GM06990 (cell line): ENCODE measurements at places on chromosomes 13 and 19.

- DNase-seq: no peak
Observed at GRCh38 chr13:70394031-70394548, 285.8 kb upstream of the KLHL1 start.

DNA sequence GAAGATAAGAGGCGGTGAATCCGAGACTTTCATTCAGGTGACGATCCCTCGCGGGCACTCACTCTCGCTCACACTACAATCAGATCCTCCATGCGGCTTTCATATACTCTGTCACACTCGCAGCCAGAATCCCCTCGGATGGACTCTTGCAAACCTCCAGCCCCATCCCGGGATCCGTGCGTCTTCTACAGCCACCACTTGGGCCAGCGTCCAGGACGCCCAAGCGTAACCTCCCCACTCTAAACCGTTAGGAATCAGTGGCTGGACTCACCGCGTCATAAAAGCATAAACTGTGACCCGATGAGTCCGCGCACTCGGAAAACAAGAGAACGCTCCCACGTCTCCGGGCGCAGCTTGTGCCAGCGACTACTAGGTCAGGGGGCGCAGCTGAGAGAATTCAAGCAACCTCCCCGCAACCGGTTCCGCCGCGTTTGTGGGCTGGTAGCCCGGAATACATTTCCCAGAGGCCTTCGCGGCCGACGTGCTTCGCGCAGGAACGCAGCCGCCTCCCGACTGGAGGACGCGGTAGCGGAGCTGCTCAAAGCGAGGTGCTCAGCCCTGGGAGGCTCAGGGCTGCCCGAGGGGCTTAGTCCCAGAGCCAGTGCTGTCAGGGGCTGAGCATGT lies 27.6 kb downstream of the ZNF607 start:
- DNase-seq: peak; percentile 66

DNA sequence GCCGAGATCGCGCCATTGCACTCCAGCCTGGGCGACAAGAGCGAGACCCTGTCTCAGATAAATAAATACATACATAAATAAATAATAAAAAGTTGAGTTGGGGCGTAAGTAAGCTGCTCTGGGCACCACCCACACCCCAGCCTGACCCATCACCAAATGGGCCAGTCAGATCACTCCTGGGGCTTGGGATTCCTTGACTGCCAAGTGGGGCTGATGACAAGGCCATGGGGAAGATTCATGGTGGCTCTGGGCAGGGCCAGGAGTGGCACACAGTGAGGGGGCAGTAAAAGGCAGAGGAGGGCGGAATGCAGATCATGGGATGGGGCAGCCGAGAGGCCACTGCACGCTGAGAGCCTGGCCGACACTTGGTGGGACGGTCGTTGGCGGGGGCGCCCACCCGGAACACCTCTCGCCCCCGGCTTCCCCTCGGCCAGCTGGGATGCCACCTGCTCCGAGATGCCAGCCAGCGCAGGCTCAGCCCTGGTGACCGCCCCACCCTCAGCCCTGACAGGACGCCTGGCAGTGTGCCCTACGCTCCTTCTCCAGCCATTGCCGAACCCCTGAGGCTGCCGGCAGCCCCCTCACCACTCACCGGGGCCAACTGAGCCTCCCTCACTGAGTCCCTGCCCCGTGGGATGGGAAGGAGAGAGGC lies 10.9 kb downstream of the ZNF653 start:
- DNase-seq: no peak

DNA sequence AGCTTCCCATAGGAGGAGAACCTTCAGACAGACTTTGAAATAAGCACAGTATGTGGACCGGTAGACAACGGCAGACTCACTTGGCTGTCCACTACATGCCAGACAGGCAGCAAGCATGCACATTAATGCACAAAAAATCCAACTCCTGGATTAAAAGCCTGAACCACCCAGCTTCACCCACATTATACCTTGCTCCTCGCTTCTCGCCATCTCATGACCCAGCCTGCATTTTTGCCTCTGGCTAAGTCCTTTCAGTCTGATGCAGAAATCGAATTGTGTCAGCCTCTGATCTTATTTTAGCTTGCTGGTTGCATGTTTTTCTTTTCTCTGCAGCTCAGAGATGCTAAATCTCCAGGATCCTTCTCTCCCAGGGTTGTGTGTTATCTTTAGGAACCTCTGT lies 358.7 kb downstream of the RFC3 start:
- DNase-seq: no peak

DNA sequence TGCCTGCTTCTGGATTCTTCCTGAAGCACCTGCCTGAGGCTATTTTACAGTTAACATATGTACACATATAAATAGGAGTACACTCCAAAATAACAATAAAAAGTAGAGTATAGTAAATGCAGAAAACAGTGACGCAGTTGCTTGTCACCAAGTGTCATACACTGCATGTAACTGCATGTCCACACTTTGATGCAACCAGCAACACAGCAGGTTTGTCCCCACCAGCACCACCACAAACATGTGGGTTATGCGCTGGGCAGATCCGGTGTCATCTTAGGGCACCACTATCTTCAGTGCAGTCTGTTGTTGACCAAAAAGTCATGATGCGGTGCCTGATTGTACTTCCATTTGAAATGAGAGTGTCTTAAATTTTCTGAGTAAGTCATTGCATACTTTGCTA lies 51.3 kb downstream of the COL4A2 start:
- DNase-seq: no peak

DNA sequence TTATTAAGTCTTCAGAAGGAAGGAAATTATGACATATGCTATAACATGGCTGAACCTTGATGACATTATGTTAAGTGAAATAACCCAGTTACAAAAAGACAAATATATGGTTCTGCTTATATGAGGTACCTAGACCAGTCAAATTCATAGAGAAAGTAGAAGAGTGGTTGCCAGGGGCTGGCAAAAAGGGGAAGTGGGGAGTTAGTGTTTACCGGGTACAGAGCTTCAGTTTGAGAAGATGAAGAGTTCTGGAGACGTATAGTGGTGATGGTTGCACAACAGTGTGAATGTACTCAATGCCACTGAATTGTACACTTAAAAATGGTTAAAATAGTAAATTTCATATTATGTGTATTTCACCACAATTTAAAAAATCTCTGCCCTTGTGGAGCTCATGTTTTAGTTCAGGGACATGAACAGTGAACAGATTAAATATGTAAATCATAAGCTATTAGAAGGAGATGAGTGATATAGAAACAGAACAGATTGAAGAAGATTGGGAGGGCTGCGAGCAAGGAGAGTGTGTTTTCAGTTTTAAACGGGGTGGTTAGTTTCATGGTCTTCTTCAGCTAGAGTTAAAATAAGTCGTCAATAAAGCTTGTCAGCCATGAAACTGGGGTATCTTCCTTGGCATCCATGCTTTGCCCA lies 355.2 kb downstream of the KCNRG start:
- peak; percentile 17 for DNase-seq

DNA sequence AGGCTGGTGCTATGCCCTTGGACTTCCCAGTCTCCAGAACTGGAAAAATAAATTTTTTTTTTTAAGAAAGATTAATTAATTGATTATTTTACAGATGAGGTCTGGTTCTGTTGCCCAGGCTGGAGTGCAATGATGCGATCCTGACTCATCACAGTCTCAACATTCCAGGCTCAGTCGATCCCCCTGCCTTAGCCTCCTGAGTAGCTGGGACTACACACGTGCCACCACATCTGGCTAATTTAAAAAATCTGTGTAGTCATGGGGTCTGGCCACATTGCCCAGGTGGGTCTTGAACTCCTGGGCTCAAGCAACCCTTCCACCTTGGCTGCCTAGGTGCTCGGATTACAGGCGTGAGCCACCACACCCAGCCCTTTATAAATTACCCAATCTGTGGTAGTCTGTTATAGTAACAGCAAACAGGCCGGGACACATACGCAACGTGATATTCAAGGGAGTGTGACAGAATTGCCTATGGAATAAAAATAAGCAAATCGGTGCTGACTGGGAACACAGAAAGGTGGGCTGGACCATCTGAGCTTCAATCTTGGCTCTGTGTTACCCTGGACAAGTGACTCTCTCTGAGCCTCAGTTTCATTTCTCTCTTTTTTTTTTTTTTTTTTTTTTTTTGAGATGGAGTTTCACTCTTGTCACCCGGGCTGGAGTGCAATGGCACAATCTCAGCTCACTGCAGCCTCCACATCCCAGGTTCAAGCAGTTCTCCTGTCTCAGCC lies 42.8 kb downstream of the PIN1 start:
- DNase-seq: no peak

- no peak for DNase-seq
Observed at GRCh38 chr19:56097306-56097705, 23.8 kb downstream of the ZNF787 start.

DNA sequence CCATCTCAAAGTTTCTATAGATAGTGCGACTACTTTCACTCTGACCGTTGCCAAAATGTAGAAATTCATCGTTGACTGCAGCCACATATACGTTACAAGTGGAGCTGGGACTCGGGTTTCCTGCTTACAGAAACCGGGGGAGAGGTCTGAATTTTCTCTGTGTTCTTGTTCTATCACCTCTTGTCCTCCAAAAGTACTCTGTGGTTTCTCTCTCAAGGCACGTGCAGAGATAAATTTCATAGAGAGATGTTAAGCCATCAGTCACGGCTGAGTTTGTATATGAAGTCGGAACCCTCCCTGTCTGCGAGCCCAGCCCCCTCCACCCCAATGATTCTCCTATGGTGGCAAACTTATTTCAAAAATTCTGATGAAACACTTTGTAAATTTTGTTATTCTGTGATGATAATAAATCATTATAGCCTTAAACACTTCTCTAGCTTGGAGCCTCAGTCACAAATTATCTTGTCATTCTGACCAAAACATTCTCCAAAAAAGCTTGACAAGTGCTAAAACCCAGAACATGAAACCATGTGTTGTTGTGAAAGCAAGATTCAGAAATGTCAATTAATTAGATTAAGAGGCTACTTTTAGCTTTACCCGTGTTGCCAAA lies 87.5 kb downstream of the TSHZ3 start:
- DNase-seq: no peak

- peak; percentile 47 for DNase-seq
Observed at GRCh38 chr13:27960362-27961226, 8.5 kb downstream of the CDX2 start.

DNA sequence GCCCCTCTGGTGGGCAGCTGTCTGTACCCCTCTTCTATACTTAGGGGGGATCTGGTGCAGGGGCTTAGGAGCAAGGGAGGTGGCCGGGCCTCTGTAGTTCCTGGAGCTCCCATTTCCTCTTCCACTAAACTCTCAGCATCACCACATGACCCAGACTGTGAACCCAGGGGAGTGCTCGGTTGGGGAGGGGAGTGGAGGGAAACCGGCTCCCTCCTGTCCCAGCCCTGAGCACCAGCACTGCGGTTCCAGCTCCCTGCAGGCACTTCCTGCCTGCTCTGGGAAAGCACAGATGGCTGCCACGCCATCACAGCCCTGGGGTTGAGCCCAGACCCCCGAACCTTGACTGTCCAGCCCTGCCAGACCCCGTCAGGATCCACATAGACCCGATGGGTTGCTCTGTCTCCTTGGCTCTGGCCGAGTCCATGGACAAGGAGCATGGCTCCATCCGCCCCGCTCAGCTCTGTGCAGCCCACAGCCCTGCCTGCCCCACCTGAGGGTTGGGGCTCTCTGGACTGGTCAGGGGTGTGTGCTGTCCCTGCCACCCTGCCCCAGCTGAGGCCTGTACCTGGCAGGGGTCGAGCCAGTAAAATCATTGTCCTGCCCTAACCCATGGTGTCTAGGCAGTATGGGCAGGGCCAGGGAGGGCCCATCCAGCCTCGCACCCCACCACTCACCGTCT lies 36.0 kb upstream of the SLC7A10 start:
- no peak for DNase-seq

DNA sequence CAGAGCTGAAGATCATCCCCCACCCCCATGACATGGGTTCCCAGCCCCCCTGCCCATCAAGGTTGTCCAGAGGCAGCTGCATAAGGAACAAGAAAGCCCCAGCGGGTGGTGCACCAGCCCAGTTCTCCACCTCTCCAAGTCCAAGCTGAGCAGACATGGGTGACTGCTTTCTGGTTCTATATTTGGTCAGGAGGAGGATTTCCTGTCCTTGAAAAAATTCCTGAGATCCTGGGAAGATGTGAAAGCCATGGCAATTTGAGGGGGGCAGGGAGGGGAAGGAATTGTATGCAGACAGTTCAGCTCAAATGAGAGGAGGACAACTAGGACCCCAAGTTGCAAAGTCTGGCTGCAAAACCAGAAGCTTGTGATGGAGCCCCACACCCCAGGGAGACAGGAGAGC lies 55.4 kb upstream of the ADGRE5 start:
- DNase-seq: no peak

GRCh38 chr19:3046698-3047495 lies 15.4 kb downstream of the TLE5 start:
- DNase-seq: no peak

- no peak for DNase-seq
Observed at GRCh38 chr19:49092686-49093085, 7.4 kb downstream of the SNRNP70 start.

DNA sequence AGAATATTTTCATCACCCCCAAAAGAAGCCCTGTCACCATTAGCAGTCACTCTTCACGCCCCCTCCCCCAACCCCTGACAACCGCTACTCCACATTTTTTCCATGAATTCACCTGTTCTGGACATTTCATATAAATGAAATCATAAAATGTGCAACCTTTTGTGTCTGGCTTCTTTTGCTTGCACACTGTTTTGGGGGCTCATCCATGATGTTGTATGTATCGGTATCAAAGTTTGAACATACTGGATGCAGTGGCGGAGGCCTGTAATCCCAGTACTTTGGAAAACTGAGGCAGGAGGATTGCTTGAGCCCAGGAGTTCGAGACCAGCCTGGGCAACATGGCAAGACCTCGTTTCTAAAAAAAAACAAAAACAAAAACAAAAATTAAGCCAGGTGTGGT lies 7.2 kb downstream of the GADD45B start:
- DNase-seq: no peak

DNA sequence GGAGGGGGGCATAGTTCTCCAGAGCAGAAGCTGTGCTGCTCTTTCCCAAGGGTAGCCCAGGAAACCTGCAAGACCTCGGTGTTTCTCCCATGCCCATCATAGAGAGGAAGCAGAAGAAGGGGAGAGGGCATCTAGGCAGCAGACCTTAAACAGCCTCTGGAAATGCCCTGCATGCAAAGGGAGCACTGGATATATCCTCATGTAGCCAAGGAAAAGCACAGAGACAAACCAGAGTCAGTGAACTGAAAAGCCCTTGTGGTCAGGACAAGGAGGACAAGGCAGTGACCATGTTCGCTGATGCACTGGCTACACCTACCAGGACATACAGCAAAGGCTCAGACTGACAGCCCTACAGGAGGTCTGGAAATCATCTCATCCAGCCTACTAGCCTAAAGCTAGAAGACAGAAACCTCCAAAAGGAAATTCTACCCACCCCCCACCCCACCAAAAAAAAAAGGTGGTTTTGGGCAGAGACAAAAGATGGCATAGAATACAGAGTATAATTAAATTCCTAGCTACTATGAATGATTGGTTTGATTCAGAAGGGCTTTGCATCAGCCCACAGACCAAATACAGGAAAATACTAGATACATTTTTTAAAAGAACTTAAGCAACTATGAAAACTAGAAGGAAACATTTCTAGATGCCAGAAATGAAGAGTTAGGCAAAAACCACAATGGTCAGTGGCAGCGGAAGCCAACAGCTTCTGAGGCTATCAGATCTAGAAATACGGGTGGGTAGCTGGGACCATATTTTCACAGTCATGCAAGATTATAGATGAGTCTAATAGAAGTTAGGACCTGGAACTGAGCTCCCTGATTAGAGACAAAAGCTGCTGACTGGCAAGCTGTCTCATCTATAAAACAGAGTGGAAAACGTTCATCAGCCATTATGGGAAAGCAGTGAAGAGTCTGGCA lies 4.4 kb upstream of the TBC1D4 start:
- DNase-seq: no peak

GRCh38 chr13:50153401-50153800 lies 138.2 kb downstream of the KCNRG start:
- no peak for DNase-seq

GRCh38 chr13:24068472-24068871 lies 92.0 kb upstream of the SPATA13 start:
- DNase-seq: no peak

- no peak for DNase-seq
Observed at GRCh38 chr13:35744566-35745178, 268.2 kb upstream of the MAB21L1 start.
